Mucosa of gallbladder (tissue), 1 donor: ENCODE measurements at places on chromosomes 5 and 9.
A peak's percentile ranks its signal among the peaks of the same experiment; 100 is the strongest.

GRCh38 chr5:20229303-20230005, 241.5 kb upstream of the CDH18 start:
- no peak for DNase-seq

- DNase-seq = no peak
These were observed 36.7 kb downstream of the RFK start for GRCh38 chr9:76357555-76357954.

DNA sequence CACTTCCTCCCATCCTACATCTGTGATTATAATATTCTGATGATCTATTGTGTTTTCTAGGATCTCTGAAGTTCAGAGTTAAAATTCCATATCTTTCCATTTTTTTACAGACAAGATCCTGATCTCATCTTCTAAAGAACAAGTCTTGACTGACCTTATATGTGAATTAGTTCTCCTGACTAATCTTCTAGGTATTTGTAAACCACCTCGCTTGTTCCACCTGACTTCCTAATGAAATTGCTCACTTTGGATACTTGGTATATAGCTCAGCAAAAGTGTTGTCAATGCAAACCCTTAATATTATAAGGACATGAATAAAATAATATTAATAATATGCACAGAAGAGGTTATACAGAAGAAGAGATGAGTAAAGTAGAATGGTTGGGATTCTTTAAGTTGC, 68.2 kb upstream of the NR4A3 start:
- DNase-seq = no peak

DNA sequence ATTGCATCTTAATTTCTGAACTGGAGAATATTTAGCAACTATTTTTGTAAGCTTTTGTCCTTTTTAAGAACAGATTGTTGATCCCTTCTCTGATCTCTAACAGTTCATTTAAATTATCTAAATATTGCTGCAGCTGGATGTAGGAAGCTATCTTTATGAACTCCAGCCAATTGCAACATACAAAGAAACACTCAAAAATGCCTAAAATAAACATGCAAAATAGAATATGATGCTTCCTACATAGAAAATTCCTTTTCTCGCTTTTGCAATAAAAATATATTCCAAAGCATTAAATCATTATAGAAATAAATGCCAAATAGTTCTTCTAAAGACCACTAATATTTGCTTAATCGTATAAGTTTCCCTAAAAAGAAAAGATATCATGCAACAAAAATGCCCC, 218.6 kb downstream of the LURAP1L start:
- DNase-seq = no peak

- DNase-seq = peak; percentile 12
These were observed 359.2 kb upstream of the ACTBL2 start for GRCh38 chr5:57841676-57842363.

DNA sequence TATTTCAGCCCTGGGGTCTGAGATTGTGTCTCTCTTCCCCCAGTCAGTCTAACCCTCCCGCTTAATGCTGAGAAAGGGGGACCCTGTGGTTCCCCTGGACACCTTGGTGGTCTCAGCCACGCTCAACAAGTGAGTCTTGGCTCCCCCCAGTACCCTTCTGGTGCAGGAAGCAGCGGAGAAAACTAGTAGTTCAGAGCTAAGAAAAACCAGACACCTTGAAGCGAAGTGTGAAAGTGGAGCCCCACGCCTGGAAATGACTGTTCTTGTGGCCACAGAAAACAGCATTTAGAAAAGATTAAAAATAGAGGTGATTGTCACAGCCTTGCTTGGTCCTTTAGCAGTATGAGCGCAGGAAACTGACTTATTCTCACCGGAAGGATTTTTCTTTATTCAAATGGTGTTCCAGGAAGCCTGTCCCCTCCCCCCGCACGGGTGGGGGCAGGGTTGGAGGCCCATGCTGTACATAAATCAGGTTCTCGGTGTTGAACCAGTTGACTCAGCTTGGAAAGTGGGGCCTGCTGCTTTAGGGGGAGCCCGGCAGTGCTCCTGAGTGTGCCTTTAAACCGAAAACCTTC, 8.1 kb downstream of the ARPC5L start:
- no peak for DNase-seq

DNA sequence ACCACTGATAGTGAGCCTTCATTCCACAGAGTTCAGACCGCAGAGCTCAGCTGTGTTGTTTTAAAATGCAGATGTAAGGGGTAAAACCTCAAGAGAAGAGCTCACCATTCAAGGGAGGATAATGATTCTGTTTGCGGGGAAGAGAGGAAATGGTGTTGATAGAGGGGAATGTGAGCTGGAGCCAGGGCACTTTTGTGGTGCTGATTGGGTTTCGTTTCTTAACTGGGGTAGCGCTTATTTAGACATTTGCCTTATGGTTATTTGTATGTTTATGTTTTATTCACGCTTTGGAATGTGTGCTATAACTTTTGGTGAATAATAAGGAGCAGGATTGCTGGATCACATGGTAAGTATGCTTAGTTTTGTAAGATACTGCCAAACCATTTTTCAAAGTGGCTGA, 42.5 kb downstream of the STXBP1 start:
- no peak for DNase-seq

- DNase-seq = no peak
These were observed 46.8 kb downstream of the APTX start for GRCh38 chr9:32954642-32955041.

DNA sequence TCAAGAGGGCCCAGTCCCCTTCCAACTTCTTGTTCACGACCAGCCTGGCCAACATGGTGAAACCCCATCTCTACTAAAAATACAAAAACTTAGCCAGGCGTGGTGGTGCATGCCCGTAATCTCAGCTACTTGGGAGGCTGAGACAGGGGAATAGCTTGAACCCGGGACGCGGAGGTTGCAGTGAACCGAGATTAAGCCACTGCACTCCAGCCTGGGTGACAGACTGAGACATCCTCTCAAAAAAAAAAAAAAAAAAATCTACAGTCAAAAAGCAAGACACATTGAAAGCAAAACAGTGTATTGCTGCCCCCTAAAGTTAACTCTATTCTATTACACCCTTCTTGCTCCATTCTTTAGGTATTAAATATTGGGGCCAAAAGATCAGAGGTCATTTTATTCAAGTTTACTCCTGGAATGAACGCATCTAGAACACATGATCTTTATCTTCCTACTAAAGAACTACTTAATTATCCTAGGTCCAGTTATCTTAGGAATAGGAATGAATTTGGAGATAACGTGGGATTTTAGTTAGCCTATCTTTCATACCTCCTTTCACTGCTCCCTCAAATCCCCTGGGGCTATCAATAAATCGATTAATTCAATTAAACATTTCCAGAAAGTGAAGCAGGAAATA, 2.4 kb downstream of the ATG12 start:
- DNase-seq = no peak

- DNase-seq = no peak
These were observed 274.0 kb upstream of the DAPK1 start for GRCh38 chr9:87223392-87224246.

GRCh38 chr9:28741459-28741858, 1168.2 kb upstream of the C9orf72 start:
- no peak for DNase-seq

GRCh38 chr5:146540414-146540813, 24.4 kb upstream of the GPR151 start:
- no peak for DNase-seq
